A549 treated with Hydrocortisone at 1 μM for 4 hours (cell line): ENCODE measurements at places on chromosomes 7 and 10. TPM values are rescaled to one million over a fixed set of nuclear protein-coding genes. Genes with fewer than 3 reads are reported as not detected.

Gene PKD2L1
- 0.05 to 0.31 TPM (median 0.16 TPM) in 5 replicates for total RNA-seq

Gene HILPDA
- total RNA-seq: 23.0 to 25.8 TPM (median 25.6 TPM) in 5 replicates

Gene RAPGEF5
- total RNA-seq: 0.07 to 0.25 TPM (median 0.18 TPM) in 5 replicates

Gene LRRD1
- total RNA-seq: not detected in 5 replicates

Gene NEUROD6
- not detected in 5 replicates for total RNA-seq

Gene SLIT1
- total RNA-seq: 0.06 to 0.17 TPM (median 0.09 TPM) in 5 replicates

Gene DEPP1
- total RNA-seq: 1.5 to 3.2 TPM (median 2.0 TPM) in 5 replicates

Gene ODAD2
- total RNA-seq: 0.05 TPM in 1 of 5 replicates, not detected in the others

Gene ATRNL1
- total RNA-seq: 0.10 to 0.23 TPM (median 0.17 TPM) in 5 replicates

Gene ECHDC3
- 8.9 to 10.9 TPM (median 10.2 TPM) in 5 replicates for total RNA-seq

Gene ARL5B
- total RNA-seq: 5.7 to 8.6 TPM (median 6.9 TPM) in 5 replicates

Gene SLC13A1
- not detected in 5 replicates for total RNA-seq

Gene ALDH18A1
- total RNA-seq: 45.4 to 56.8 TPM (median 46.6 TPM) in 5 replicates

Gene CTTNBP2
- 0.18 to 0.54 TPM (median 0.40 TPM) in 5 replicates for total RNA-seq

Gene HOXA3
- 3.7 to 6.1 TPM (median 5.6 TPM) in 5 replicates for total RNA-seq

Gene RET
- total RNA-seq: 0.36 to 1.0 TPM (median 0.73 TPM) in 5 replicates

Gene CHST3
- 43.0 to 57.6 TPM (median 51.6 TPM) in 5 replicates for total RNA-seq

Gene CTNNA3
- total RNA-seq: not detected in 5 replicates

Gene C7orf57
- total RNA-seq: 0.12 to 0.31 TPM (median 0.26 TPM) in 5 replicates

Gene CUBN
- total RNA-seq: 0.06 to 0.10 TPM (median 0.08 TPM) in 5 replicates

Gene NPY
- total RNA-seq: not detected in 5 replicates

Gene VPS37D
- 3.1 to 5.7 TPM (median 4.8 TPM) in 5 replicates for total RNA-seq

Gene EN2
- total RNA-seq: 0.68 to 0.97 TPM (median 0.83 TPM) in 5 replicates
